ENCODE measurements at places on chromosomes 1 and 21. TPM values are rescaled to one million over a fixed set of nuclear protein-coding genes. Genes with fewer than 3 reads are reported as not detected.

CD34 gene
- 16.9 TPM for total RNA-seq

MIS18A gene
- 21.9 TPM for total RNA-seq

ANKRD34A gene
- 0.20 TPM for total RNA-seq

LRRC53 gene
- total RNA-seq = not detected

GPR137B gene
- 5.5 TPM for total RNA-seq

HSD11B1 gene
- total RNA-seq = 0.07 TPM

USH2A gene
- not detected for total RNA-seq

SLAMF8 gene
- total RNA-seq = not detected

MEGF6 gene
- 49.2 TPM for total RNA-seq

RGS1 gene
- not detected for total RNA-seq

PRMT2 gene
- 144 TPM for total RNA-seq

LYST gene
- 9.2 TPM for total RNA-seq

MMP23B gene
- total RNA-seq = 0.33 TPM

AKR7A3 gene
- total RNA-seq = 0.11 TPM

TARDBP gene
- total RNA-seq = 158 TPM

ITGB2 gene
- total RNA-seq = 0.07 TPM

THBS3 gene
- total RNA-seq = 17.1 TPM

CLCA4 gene
- not detected for total RNA-seq

FAM72D gene
- 3.5 TPM for total RNA-seq

GPA33 gene
- not detected for total RNA-seq

CACNA1S gene
- not detected for total RNA-seq

MAP3K7CL gene
- total RNA-seq = 7.6 TPM

PKP1 gene
- total RNA-seq = under 0.01 TPM

EFNA3 gene
- 1.9 TPM for total RNA-seq
